ENCODE measurements at places on chromosomes 4 and X.

DNA sequence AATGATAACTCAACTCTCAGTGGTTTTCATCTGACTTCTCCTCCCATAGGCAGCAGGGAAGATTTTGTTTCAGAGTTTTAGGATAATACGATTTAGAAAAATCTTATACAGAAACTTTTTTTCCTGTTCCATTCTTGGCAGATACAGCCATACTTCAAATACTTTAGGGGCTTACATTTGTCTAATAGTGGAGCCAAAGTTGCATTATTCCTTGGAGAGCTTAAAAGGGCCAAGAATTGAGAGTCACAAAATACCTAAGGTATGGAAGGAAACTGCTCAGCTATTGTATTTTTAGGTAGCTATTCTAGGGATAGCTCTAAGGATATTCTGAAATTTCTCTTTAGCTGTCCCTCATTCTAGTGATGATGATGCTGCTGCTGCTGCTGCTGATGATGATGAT is 132.9 kb upstream of the PTCHD1 start:
- DNase-seq, result no peak

DNA sequence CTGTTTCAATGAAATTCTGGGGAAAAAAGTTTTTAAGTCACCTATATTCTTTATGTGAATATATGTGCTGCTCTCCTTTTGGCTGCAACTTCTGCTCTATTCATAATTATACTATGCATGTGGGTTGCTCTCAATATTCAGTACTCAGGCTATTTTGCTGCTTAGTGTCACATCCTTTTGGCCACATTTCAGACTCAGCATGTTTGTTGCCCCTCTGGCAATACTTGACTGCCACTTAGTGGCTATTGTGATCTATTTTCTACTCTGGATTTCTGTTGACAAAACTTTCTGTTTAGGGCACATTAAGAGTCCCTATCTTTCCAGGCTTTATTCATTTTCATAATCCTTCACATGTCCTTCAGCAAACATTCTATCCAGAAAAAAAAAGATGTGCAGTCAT is 15.8 kb upstream of the CT45A1 start:
- no peak for DNase-seq

DNA sequence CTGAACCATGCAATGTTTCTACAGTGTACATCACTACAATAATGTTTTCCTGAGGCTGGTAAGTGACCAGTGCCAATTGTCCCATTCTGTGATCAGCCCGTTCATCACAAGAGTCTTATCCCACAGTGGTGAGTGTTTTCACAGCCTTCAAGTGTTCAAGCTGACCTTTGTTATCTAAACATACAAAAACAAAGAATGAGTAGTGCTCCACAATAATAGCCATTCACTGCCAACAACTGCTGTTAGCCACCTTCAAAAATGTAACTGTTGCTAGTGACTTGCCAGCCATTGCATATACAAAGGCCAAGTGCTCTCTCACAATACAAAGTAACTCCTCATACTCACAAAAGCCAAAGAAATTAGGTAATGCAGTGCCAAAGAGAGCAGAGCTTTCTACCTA is 1084.1 kb downstream of the FAM133A start:
- DNase-seq, result no peak

- no peak for DNase-seq
Observed at GRCh38 chr4:91434631-91435030, 869.1 kb upstream of the GRID2 start.

DNA sequence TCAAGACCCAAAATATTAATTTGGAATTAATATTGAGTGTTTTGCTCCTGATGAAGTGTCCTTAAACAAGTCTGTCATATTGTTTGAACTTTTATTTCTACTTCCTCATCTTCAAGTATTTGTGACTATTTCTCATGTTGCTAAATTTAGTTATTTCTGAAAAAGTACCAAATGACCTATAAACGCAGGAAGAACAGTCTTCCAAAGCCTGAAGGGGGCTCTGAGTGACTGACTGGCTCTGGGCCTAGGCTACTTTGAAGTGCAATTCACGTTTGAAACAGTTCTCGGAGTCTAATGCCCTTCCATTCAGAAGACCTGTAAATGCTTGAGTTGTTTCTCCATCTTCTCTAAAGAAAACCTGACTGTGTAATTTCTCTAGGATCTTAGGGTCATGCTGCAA is 26.5 kb downstream of the GALNT7 start:
- no peak for DNase-seq

DNA sequence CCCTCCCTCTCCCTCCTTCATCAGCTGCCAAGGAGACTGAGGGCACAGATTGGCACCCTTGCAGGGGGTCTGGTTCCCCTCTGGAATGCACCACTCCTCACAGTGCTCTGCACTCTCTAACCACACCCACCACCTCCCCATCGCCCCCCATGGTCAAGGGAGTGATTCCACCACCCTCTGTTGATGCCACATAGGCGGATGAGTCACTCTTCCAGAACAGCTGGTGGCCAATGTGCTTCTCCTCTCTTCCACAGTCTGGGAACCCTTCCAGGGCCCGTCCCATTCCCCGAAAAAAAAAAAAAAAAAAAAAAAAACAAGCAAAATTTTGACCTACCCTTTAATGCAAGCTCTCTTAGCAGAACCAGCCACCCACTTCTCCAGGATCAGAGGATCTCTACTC is 341.3 kb upstream of the KLF3 start:
- DNase-seq, result peak; percentile 27

GRCh38 chr4:37749398-37749988 is 63.3 kb upstream of the RELL1 start:
- no peak for DNase-seq

All from bronchial epithelial cell (primary cell).